ENCODE measurements at places on chromosomes 5 and 9.

GRCh38 chr9:71602652-71603051 lies 165.7 kb downstream of the CEMIP2 start:
- no peak for DNase-seq

- DNase-seq = no peak
Measured at GRCh38 chr5:43514025-43514424, 923 bp downstream of the C5orf34 start.

- DNase-seq = no peak
Measured at GRCh38 chr5:140190872-140191218, 15.9 kb downstream of the CYSTM1 start.

GRCh38 chr5:32067774-32068470 lies 106.2 kb downstream of the GOLPH3 start:
- no peak for DNase-seq

- no peak for DNase-seq
Measured at GRCh38 chr5:55096182-55096581, 6.3 kb upstream of the GZMA start.

GRCh38 chr5:103764403-103764802 lies 201.8 kb upstream of the NUDT12 start:
- no peak for DNase-seq

DNA sequence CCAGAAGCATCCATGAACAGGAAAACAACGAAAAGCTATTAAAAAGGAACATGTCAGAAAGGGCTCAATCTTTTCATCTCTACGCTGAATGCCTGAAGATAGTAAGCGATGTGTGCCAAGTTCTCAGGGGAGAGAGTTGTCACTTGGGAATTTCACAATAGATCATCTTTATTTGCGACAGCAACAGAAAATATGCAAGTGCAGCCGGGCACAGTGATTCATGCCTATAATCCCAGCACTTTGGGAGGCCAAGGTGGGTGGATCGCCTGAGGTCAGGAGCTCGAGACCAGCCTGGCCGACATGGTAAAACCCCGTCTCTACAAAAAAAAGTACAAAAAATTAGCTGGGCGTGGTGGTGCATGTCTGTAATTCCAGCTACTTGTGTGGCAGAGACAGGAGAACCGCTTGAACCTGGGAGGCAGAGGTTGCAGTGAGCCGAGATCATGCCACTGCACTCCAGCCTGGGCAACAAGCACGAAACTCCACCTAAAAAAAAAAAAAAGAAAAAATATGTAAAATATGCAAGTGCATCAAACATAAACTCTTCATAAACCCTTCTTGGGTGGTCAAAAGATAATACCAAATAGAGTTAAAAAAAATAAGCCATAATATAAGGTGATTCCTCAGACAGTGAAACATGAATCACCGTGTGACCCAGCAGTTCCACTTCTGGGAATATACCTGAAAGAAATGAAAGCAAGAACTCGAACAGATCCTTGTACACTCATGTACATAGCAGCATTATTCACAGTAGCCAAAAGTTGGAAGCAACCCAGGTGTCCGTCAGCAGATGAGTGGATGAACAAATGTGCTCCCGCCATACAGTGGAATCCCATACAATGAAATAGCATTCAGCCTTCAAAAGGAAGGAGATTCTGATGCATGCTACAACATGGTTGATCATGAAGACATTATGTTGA lies 16.2 kb downstream of the SFXN1 start:
- no peak for DNase-seq

- DNase-seq = peak; percentile 70
Measured at GRCh38 chr9:136805207-136805740, 2.5 kb upstream of the RABL6 start.

- no peak for DNase-seq
Measured at GRCh38 chr5:28468166-28468565, 1429.8 kb upstream of the CDH9 start.

- DNase-seq = no peak
Measured at GRCh38 chr5:177100714-177101121, 14.0 kb downstream of the FGFR4 start.

DNA sequence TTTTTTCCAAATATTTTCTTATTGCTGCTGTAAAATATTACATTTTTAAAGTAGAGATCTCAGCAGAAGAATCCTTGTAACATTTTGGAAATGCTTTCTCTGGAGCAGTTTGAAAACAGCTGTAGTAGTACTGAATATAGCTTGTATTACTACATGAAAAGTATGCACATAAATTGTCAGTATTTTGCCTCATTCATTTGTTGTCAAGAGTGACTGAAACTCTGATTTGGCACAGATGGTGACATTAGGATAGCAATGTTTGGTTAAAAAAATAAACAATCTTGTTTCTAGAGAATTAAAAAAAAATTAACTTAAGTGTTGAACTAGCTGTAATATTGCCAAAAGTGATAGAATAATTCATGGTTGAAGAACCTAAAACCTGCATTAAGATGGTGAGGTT lies 90.4 kb downstream of the NNT start:
- no peak for DNase-seq

DNA sequence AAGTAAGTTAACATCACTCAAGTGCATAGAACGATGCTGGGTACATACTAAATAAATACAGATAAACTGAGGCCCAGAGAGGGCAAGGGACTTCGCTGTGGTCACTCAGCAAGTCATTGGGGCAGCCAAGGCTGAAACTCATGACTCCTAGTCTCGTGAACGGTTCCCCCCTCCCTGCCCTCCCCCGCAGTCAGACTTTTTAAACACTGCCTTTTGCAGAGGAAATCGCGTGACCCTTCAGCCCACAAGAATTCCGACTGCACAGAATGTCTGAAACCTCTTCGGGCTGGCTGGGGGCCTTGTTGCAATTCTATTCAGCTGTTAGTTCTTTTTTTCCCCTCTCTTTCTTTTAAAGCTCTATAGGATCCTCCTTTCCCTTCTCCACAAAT lies 28.1 kb downstream of the NEK6 start:
- peak; percentile 93 for DNase-seq

DNA sequence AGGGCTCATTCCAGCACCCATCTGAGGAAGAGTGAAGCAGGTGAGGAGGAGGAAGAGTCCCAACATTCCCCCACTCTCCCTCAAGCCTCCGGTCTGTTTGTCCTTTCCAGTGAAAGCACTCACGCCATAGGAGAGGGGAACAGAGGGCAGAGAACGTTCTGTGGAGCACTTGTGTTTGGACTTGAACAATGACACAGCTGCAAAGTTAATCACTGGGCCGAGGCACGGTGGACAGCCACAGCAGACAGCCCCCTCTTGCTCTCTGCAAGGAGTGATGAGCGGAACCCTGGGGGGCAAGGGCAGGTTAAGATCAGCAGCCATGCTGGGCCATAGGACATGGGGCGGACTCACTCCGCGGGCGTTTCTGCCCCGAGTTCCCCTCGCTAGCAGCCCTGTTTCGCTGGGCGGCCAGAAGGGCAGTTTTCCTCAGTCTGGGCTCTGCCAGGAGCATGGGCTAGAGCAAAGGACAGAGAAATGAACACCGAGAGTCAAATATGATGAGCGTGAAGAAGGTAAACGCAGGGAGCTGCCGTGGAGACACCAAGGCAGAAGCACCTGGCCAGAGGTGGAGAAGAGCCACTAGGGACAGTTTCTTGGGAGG lies 185.7 kb downstream of the GAPVD1 start:
- DNase-seq = peak; percentile 62
